GM12864 (cell line): ENCODE measurements at places on chromosomes 5 and 9.

- DNase-seq = no peak
Measured at GRCh38 chr9:136050266-136050700, 44.8 kb downstream of the NACC2 start.

DNA sequence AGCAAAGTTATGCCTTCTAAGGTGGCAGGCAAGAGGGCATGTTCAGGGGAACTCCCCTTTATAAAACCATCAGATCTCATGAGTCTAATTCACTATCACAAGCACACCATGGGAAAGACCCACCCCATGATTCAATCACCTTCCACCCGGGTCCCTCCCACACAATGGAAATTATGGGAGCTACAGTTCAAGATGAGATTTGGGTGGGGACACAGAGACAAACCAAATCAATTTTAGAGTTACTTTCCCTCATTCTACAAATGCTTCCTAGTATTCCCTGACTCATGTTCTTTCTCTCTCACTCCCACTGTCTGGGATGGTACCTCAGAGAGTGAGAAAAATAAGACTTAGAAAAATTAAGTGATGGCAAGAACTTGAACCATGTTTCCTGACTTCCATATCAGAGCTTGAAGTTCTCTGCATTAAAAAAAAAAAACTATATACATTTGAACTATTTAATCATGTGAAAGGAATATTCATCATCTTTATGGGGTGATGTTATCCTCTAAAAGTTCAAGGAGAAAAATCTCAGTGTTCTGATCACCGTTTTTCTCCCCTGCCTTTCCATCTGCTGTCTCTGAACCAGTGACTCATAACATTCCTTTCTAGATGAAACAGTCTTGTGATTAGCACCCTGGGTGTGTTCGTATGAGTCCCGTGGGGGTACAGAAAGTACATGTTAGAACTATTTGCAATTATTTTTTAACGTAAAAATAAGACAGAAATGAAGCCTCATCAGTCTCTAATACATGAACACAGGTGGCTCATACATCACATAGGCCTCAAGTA, 282.9 kb downstream of the SLF1 start:
- peak; percentile 2 for DNase-seq

DNA sequence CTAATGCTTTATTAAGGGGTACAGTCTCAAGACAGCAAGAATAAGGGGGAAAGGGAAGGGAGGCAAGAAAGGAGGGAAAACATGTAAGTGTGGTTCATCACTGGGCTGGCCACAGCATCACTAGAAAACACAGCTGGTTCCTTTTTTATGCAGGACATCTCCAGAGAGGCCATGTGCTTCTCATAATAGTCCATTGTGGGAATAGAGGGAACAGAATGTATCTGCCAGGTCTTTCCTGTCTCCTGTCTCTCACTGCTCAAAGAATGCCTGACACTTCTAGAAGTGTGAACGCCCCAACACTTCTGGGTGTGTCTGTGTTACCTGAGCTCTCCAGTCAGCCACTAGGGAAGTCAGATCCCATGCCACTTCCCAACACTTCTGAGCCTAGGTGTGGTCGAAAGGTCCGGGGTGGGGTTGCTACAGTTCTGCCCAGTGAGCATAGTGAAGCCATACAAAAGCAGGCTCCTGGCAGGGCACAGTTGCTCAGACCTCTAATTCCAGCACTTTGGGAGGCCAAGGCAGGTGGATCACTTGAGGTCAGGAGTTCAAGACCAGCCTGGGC, 255.6 kb upstream of the SLC30A5 start:
- no peak for DNase-seq

- DNase-seq = no peak
Measured at GRCh38 chr9:112166176-112167140, 8.6 kb downstream of the SUSD1 start.

- DNase-seq = no peak
Measured at GRCh38 chr5:51618234-51618633, 235.0 kb downstream of the ISL1 start.

GRCh38 chr9:134358662-134359319, 32.5 kb downstream of the RXRA start:
- no peak for DNase-seq

- DNase-seq = no peak
Measured at GRCh38 chr9:114027863-114028465, 50.1 kb downstream of the AMBP start.

- DNase-seq = no peak
Measured at GRCh38 chr9:16075696-16076095, 522.9 kb downstream of the CCDC171 start.
